ENCODE measurements at places on chromosomes 4 and X.
A peak's percentile ranks its signal among the peaks of the same experiment; 100 is the strongest.

GRCh38 chr4:37588150-37588549 is 98.0 kb downstream of the RELL1 start:
- no peak for DNase-seq

- no peak for DNase-seq
Measured at GRCh38 chrX:107673933-107674479, 45.7 kb downstream of the PRPS1 start.

GRCh38 chr4:7043284-7044136 is at the start of gene TADA2B:
Gene TADA2B (plus strand): TSS chr4:7043372. CDS start chr4:7043580, 208 bp downstream.
- peak; percentile 32 for DNase-seq

DNA sequence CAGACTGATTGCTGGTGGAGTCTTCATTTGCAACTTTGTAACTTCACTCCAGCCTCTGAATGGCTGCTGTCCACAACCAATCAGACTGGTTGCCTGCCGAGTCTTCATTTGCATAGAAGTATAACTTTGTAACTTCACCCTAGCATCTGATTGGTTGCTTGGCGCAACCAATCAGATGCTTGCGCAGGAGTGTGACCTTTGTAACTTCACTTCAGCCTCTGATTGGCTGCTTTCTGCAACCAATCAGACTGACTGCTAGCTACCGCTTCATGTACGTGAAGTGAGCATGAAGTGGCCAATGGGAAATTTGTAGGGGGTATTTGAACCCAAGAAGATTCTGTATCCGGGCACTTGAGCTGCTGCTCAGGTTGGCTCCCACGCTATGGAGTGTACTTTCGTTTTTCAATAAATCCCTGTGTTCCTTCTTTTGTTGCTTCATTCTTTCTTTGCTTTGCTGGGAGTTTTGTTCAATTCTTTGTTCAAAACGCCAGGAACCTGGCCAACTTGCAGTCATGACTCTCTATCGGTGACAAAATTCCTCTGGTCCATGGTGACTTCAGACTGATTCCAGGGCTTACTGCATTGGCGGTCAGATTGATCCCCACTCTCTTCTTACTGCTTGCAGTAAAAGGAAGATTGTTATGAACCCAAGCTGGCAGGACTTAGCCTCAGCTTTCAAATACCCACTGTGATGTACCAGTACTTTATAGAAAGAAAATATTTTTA is 46.4 kb upstream of the FGG start:
- DNase-seq, result no peak

DNA sequence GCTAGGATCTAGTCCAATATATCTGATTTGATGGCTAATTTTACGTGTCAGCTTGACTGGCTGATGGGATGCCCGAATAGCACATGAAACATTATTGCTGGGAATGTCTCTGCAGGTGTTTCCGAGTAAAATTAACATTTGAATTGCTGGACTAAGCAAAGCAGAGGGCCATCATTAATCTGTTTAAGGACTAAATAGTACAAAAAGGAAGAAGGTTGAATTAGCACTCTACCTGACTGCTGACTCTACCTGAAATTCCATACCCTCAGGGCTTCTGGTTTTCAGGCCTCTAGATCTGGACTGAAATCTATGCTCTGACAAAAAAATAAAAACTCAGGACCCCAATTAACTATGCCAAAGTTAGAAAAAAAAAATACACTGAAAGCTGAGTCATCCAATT is 1021.9 kb downstream of the FAM133A start:
- no peak for DNase-seq

DNA sequence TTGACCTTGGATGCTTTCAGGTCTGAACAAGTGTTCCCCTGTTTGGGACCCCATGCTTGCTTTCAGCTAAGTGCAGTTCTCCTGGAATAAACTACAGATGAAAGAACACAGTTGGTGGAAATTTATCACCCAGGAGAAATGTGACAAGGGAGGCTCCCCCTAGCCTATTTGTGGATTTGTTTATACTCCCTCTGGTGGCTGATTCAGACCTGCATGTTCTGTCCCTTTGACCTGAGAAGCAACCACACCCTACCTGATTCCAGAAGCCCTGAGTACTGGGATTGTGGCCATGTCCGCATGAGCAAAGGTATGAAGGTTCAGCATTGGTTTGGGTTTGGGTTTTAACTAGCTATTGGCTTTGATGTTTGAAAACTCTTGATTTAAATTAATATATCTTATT is 440.9 kb downstream of the MID1IP1 start:
- no peak for DNase-seq

GRCh38 chrX:133995759-133996158 is 10.4 kb upstream of the GPC3 start:
- DNase-seq, result no peak

DNA sequence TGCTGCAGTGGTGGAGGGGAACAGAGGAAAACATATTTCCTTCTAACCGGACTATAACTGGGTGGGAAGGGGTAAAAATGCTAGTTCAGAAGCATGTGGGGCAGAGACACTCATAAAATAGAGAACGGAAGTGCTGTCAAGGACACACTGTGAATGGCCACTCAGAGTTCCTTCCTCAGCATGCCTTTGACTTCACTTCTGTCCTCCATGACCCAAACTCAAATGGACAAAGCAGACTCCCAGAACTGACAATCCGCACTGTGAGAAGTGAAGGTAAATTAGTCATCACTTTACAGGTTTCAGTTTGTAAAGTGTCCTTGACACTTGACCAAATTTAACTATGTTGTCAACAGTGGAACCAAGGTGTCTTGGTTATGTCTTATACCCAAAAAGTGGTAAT is 30.2 kb upstream of the ELF2 start:
- DNase-seq, result no peak

DNA sequence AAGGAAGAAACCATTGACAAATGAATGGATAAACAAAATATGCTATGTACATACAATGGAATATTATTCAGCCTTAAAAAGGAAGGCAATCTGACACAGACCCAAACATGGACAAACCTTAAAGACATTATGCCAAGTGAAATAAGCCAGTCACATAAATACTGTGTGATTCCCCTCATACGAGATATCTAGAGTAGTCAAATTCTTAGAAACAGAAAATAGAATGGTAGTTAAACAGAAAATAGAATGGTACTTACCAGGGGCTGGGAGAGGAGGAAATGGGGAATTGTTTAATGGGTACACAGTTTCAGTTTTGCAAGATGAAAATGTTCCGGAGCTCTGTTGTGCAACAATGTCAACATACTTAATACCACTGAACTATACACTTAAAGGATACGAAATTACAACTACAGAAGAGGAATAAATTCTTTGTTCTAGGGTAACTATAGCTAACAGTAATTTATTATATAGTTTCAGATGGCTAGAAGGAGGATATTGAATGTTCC is 47.8 kb upstream of the DUSP21 start:
- no peak for DNase-seq

DNA sequence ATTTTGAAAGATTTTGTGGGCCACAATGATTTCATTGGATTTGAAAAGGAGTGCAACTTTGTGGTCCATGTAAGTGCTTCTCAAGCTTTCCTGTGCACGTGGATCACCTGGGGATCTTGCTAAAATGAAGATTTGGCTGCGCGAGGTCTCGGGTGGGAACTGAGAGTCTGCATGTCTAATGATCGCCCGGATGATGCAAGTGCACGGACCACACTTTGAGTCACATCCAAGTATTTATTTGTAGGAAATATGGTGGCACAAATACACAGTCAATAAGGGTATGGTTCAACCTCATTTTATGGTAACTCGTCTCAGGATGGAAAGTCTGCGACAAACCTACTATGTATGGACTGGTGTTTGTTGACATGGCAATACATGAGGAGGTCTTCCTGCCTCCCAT is 899 bp downstream of the BMX start:
- no peak for DNase-seq

- DNase-seq, result peak; percentile 63
Measured at GRCh38 chr4:168076989-168077725, 15.2 kb upstream of the ANXA10 start.

- DNase-seq, result no peak
Measured at GRCh38 chrX:121009764-121010163, 24.2 kb upstream of the CT47A1 start.

- DNase-seq, result no peak
Measured at GRCh38 chr4:176492646-176493302, 173.0 kb downstream of the SPCS3 start.

DNA sequence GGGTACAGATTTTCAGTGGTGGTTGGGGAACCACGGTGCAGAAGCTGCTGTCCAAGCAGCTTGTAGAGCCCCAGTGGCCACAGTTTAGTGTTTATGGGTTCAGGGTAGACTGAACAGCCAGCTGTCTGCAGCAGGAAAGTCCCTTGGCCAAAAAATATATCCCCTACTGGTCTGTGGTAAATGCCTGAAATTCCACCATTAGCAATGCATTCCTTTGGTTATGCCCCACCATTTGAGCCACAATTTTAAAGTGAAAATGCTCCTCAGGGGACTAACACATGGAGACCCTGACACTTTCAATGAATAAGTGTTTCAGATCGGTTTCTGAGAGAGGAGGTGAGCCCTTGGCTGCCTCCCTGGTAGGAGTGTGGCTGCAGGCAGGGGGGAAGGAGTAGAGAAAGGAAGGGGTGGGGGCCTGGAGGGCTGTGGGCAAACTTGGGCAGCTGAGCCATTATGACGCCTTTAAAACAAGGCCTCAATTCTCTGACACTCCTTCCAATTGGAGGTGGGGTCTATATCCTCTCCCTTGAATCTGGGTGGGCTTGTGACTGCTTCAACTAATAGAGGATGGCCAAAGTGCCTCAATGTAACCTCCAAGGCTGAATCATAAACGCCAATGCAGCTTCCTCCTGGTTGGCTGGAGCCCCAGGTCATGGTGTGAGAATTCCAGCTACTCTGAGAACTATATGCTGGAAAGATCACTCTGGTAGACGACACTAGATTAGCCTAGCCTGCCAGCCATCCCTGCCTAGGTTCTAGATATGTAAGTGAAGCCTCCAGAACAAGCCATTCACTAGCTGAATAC is 75.8 kb upstream of the ATP6AP2 start:
- DNase-seq, result no peak

DNA sequence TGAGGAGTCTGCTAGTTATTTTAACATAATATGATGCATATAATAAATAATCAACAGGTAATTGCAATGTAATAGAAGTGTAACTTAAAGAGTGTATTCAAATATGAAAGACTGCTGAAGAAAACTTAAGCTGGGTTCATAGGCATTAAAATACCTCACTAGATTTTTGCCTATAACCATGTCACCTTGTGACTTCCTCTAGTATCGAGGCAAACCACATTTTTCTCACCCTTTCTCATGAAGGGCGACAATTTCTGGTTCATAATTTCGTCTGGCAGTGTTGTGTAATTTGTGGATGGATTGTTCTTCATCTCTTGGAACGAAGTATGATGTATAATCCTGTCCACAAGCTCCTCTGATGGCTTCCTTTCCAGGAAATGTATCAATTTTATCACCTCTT is 16.0 kb downstream of the SULT1E1 start:
- no peak for DNase-seq

GRCh38 chr4:109682875-109683274 is 20.4 kb downstream of the CASP6 start:
- no peak for DNase-seq

DNA sequence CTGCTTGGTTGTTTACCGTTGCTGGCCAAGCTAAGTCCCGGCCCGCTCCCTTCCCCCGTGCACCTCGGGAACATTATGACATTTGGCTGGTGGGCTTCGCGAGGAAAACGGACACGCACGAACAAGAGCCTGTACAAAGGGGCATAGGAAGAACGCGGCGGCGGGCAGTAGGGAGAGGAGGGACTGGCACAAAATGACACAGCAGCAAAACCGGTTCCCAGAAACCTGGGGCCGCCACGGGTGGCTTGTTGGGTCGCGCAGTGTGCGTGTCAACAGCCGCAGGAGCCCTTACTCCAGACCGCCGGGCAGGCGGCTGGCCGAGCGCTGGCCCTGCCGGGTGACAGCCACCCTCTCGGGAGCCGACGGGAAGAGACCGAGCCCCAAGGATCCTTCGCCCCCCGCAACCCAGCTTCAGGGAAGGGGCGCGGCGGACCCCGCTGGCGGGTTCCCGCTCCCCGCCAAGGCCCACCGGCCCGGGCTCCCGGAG is 1.6 kb upstream of the LIN54 start:
- peak; percentile 18 for DNase-seq

DNA sequence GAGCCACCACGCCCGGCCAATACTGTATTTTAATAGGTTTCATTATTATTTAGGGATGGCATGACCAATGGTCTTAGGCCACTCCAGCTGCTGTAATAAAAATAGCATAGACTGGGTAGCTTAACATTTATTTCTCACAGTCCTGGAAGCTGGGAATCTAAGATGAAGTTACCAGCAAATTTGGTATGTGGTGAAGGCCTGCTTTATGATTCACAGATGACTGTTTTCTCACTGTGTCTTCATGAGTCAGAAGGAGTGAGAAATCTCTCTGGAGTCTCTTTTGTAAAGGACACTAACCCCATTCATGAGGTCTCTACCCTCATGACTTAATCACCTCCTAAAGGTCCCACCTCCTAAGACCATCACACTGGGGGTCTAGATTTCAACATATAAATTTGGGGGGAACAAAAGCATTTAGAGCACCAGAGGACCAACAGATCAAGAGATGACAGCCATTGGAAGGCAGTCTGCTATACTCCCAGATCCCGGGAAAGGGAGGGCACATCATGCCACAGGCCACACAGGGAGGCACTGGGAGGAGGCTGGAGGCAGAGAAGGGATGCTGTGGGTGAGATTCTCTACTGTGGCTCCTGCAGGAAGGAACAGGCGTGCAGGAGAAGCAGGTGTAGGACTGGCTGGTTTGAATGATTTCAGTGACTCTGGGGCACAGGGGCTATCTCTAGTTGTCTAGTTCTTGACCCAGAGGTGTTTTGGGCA is 335.8 kb upstream of the SFRP2 start:
- DNase-seq, result peak; percentile 30

GRCh38 chrX:47170861-47171692 is 22.6 kb upstream of the UBA1 start:
- no peak for DNase-seq

- no peak for DNase-seq
Measured at GRCh38 chr4:16715482-16715881, 183.0 kb downstream of the LDB2 start.

- DNase-seq, result no peak
Measured at GRCh38 chr4:87330761-87331160, 8.1 kb upstream of the HSD17B13 start.

DNA sequence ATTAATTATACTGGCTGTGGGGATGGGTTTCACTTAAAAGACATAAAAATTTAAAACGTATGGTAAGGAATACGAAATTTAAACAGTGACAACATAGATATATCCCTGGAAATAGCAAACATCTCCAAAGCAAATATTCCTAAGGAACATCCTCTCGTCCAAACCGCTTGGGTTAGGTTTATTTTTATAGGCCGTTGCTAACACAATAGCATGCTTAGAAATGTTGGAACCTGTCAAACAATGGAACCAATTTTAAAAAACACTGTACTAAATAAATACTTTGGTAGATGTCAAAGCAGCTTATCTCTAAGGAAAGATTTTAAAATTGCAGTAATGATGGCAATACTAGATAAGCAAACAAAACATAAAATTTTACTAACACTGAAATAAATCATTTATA is 45.4 kb downstream of the SEC24D start:
- no peak for DNase-seq

GRCh38 chr4:163988865-163989264 is 494.4 kb downstream of the TMA16 start:
- peak; percentile 49 for DNase-seq

Measured in posterior cingulate gyrus (tissue), 11 donors.